ENCODE measurements at places on chromosomes 13 and 19.
A peak's percentile ranks its signal among the peaks of the same experiment; 100 is the strongest.

DNA sequence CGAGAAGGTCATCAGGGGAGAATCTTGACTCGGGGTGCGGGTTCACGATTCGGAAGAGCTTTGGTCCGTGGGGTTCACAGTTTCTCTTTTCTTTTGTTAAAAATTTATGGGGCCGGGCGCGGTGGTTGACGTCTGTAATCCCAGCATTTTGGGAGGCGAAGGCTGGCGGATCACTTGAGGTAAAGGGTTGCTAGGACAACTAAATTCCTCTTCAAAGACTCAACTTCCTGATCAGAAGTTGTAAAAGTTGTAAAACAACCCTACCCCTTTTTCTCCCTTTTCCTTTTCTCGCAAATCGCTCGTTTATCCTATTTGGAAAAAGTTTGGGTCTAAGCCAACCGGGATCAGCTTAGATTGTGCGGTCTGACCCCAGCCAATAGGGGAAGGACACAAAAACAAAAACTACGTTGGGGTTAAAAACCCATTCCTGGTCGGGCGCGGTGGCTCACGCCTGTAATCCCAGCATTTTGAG is 673 bp downstream of the ZNF486 start:
- peak; percentile 42 for DNase-seq

DNA sequence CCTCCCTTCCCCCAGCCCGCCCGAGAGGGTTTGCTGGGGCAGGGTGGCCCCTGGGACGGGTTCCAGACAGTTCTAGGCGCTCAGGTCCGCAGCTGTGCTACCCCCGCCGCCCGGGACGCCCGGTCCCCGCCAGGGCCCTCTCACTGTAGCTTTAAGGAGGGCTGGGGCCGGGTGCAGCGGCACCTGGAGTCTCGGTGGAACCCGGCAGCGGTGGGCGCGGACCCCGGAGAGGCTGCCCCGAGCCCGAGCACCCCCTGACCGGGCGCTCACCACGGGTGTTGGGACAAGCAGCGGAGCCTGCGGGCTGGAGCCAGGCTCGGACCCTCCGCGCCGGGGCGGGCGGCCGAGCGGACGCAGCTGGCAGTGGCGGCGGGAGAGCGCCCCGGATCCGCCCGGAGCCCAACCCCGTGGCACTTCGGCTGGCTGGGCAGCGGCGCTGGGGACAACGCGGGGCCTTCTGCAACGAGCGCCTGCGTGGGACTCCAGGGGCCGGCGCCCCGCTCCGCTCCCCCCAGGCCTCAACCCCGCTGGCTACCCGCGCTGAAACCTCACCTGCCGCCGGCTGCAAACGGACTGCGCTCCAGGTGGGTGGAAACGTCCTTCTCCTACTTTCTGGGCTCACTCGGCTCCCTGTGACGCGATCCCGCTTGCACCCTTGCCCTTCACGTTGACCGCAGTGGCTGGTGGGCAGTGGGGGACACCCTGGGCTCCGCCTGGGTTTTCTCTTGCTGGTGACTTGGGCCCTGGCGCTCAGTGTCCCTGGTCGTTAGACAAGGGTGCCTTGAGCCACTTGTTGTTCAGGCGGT is 81.1 kb downstream of the ZNF429 start:
- no peak for DNase-seq

DNA sequence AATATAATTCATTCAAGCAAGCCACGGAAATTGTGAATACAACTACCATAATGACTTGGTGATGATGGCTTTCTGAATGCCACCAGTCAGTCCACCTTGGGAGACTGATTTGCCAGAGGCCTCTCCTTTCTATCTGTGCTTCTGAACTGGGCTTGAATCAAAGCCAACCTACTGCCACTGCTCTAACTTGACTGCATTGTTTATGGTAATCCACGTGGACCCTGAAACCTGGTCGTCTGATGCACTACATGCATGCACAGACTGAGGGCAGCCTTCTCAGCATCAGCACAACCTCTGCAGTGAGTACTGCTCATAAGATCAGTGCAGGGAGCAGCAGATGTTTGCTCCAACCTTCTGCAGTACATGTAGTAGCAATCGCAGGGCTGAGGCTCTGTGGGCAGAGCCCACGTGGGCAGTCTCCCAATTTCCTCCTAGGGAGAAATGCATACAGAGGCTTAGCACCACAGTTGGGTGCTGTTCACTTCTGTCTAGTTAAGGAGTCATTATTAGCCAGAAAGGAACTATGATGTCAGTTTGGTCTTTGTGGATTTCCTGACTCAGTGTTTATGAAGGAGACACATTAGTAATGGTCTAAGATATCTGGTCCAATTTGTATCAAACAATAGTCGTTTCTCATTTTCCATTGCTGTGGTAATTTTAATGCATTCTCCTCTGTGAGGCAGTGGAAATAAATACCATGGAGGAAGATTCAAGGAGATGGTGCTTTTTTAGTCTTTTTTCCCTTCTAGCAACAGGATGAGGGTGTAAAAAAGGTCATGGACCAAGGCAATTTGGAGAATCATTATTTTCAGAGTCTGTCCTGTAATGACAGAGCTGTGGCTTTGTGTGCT is 82.5 kb downstream of the AKAP11 start:
- no peak for DNase-seq

- DNase-seq, result no peak
These were observed 64.8 kb upstream of the GPR183 start for GRCh38 chr13:99371956-99372355.

- DNase-seq, result no peak
These were observed 87.6 kb downstream of the HSPH1 start for GRCh38 chr13:31073859-31074718.

- DNase-seq, result no peak
These were observed 1.6 kb downstream of the ARL11 start for GRCh38 chr13:49629947-49630346.

DNA sequence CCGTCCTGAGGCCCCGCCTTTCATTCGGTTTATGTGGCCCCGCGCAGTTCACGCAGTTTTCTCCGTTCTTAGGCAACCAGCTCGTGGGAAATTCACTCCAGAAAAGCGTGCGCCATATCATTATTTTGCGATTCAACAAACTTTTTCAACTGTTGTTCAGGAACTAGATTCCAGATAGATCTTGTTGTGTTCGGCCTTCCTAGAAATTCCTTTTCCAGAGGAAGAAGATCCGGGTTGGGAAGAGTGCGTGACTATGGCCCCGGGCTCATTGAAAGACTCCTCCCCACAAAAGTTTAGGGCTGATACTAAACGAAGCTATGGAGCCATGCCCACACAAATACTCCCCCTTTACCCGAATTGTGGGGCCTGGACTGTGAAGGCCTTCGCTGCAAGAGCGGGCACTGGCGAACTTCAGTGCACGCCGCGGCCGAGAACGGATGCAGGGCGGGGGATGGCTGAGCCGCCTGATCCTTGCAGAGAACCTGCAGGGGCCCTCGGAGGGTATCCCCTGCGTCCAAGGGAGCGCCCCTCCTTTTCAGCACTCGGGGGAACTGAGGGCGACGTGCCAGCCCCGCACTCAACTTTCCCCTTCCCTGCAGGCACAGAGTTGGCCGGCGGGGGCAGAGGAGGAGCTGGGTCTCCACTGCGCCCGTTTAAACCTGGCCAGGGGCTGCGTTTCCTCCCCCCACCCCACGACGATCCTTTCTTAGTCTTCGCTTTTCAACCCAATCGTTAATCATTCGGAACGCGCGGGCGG is 904 bp upstream of the SOX1 start:
- no peak for DNase-seq

GRCh38 chr19:50001775-50002174 is 23.4 kb downstream of the VRK3 start:
- DNase-seq, result no peak

- no peak for DNase-seq
These were observed 10.9 kb downstream of the TIMM13 start for GRCh38 chr19:2416321-2417097.

DNA sequence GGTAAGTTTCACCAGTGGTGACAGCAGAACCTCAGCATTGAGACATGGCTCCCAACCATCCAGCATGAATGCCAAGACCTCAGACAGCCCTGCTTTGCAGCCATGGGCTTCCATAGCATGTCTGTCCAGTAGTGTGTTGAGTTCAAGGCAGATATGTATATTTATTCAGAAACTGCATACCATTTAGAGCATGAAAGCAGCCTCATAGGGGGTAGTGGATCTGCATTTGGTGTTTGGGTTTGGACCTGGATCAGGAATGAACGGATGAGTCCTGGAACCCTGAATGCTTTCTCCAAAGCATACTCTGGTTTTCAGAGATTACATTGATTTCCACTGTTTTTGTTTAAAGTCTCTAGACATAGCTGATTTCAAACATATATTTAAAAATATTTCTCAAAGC is 114.3 kb downstream of the ESD start:
- DNase-seq, result no peak

GRCh38 chr13:114074671-114075315 is 57.6 kb downstream of the RASA3 start:
- DNase-seq, result no peak

- no peak for DNase-seq
These were observed at the start of gene GJB6 for GRCh38 chr13:20231839-20232555. Gene GJB6, minus strand, starts transcription at chr13:20232319. Its CDS starts 8,839 bp downstream, at chr13:20223480.

DNA sequence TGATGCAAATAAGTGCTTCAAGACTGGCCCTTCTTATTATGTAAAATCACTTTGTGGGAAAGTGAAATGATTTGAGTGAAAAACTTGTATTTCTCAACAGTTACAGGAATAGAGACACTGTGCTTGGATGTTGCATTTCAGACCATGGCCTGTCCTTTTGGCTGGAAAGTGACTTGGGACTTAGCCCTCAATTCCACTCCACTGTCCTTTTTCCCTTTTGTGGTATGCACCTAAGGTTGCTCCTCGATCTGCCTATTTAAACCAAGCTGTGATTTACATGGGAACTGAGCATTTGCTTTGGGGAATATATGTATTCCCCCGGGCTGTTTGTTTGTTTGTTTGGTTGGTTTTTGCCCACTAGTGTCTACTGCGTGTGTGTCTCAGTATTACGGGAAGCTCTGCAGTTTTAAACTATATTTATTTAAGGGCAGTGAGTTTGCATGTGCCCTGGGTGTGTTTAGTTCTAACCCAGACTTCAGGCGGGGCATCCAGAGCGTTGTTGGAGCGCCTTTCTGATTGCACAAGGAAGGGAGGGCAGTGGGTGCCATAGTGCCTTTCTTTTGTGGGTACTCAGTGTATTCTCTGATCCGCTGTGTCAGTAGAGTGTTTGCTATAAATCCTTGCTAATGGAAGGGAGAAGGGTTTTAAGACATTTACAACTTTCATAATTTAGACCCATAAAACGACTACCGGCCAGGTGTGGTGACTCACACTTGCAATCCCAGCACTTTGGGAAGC is 18.2 kb upstream of the RNF113B start:
- no peak for DNase-seq

DNA sequence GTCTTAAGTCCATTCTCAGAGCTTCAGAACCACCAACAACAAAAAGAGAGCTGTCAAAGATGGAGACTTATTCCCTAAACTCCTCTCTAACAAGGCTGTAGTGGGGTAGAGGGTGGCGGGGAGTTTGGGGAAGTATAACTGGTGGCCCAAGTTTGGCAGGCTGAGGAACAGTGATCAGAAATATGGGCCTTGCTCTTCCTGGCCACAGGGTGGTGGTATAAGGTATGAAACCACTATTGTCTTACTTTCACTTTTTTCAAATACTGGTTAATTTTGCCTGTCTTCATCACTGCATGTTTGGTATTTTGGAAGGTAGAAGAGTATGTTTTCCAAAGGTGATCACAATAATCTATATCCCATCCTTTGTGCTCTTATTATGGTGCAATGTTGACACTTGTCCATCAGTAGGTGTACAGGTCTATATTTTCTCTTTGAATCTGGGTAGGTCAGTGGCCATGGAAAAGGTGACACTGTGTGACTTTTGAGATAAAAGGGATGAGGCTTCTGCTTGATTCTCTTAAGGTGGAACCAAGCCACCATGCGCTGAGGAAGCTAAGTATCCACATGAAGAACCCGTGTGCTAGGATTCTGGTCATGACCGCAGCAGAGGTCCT is 23.2 kb upstream of the GPC5 start:
- no peak for DNase-seq

- no peak for DNase-seq
These were observed 269.3 kb downstream of the KCNRG start for GRCh38 chr13:50284540-50284939.

DNA sequence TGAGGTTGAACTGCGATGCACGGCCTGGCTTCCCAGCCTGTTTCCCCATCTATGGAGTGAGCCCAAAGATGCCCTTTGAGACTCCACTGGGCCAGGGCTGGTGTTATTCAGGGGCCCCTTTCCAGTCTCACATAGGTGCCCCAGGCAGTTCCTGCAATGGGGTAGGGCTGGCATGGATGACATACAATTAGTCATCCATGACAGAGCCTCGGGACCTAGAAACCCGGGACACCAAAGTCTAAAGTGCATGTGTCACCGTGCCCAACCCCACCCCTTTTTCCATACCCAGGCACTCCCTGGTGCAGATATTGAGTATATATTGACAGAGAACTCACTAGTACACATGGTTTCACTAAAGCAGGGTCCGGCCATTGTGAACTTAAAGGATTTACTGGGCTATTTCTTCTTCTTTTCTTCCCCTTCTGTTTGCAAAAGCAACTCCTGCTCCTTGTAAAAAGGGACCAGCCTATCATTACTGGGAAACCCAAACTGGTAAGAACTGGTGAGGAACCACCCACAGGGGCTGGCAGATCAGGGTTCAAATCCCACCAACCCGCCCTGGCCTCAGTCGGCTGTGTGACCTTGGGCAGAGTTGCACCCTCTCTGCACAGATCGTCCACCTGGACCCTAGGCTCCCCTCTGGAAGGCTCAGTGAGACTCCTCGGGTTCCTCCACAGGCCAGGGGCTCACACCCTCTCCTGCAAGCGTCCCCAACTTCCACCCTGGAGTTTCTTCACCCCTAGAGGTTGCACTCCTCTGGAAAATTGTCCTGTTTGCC is 2.7 kb downstream of the B3GNT3 start:
- no peak for DNase-seq

GRCh38 chr19:1618157-1619093 is 13.2 kb upstream of the UQCR11 start:
- DNase-seq, result no peak

- DNase-seq, result peak; percentile 36
These were observed 44.8 kb downstream of the FLT1 start for GRCh38 chr13:28449826-28450773.

DNA sequence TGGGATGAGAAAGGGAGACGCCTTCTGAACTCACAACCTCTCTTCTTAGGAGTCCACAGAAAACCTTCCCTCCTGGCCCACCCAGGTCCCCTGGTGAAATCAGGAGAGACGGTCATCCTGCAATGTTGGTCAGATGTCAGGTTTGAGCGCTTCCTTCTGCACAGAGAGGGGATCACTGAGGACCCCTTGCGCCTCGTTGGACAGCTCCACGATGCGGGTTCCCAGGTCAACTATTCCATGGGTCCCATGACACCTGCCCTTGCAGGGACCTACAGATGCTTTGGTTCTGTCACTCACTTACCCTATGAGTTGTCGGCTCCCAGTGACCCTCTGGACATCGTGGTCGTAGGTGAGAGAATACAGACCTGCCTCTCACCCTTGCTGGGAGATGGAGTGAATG is 3.3 kb downstream of the KIR3DL3 start:
- DNase-seq, result no peak

- DNase-seq, result no peak
These were observed at the start of gene ELAVL3 for GRCh38 chr19:11480715-11481533. Gene ELAVL3, minus strand, starts transcription at chr19:11481046. Its CDS starts 438 bp downstream, at chr19:11480608.

Measured in GM04504 (cell line).